CD4-positive, alpha-beta T cell treated with Interleukin-4 for 4 hours (primary cell): ENCODE measurements at places on chromosomes 2 and 18.

DNA sequence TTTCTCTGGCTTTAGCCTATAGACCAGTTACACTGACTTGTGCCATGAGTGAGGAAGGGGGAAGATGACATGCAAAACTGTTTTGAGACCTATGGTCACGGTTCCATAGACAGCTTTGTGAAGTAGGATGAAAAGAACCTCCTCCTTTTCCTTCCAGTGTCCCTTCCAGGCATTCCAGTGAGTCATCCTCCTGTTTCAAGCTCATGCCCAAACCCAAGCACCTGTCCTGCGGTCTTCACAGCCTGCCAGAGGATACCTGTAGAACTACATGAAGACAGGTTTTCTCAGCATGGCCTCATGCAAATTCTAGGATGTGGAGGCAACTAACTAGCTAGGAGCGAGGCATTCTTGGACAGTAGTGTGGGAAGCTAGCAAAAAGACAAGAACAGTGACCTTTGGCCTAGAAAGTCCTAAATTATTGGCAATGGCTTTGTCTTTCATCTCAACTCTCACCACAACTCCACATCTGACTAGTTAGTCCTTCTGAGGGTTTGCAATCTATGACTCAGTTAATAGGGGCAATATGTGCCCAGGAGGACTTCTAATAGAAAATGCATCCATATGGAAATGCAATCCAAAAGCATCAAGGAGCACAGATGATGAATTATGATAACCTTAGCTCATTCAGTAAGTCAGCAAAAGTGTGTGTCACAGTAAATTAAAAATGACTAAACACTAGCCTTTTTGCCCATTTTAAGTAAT lies 154.7 kb downstream of the RBM43 start:
- no peak for DNase-seq

GRCh38 chr2:234684466-234684865 lies 187.6 kb upstream of the ARL4C start:
- DNase-seq, result no peak

DNA sequence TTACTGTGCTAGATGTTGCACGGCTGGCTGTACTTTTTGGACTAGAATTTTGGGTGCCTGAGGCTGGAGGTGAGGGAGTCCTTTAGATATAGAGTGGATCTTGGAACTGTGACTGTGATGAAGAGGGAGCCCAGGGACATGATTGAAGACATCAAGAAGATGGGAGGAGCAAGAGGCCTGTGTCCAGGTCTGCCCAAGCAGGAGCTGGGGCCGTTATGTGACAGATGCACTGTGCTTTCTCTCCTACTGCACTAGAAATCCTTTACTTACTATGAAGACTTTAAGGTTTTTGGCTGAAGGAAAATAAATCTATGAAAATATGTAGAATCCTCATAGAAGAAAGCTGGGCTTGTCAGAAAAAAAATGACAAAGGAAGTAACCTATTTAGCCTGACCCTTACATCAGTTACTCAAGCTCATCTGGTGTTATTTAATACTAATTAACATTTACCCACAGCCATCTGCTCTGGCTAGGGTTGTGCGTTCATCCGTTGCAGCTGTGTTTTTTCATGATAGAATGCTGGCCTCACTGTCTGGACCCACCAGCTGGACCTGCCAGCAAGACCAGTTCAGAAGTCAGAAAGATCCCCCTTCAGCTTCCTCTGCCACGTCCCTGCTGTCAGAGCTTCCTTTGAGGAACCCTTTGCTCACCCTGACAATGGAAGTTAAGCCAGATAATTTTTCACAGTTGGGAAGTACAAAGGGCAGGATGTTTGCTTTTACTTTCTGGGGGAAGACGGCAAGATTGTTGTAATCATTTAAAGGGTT lies 16.7 kb downstream of the TSN start:
- DNase-seq, result no peak

- DNase-seq, result no peak
Observed at GRCh38 chr18:63240531-63241316, 78.8 kb downstream of the BCL2 start.

DNA sequence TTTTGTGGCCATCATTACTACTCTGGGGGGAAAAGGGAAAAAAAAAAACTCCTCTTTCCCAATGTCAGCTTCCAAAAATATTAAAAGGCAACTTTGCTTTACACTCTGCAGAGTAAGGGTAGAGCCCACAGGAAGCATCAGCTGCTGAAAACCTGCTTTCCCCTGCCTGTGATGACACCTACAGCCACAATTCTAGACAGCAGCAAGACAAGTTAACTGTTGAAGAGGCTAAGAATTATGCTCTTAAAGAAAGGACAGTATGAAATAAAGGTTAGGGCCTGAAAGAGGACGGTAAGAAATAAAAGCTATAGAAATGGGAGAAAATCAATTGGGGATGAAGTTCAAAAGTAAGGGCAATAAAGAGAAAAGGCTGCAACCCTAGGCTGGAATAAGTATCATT lies 3.0 kb downstream of the PDE11A start:
- DNase-seq, result no peak
